ENCODE measurements at places on chromosomes 5 and 9. TPM values are rescaled to one million over a fixed set of nuclear protein-coding genes. Genes with fewer than 3 reads are reported as not detected.

SPINK6 gene
- not detected for total RNA-seq

ORM2 gene
- total RNA-seq: not detected

PFN3 gene
- total RNA-seq: not detected

COL27A1 gene
- 2.0 TPM for total RNA-seq

PCDHGB1 gene
- 1.5 TPM for total RNA-seq

LIFR gene
- total RNA-seq: 19.5 TPM

NRARP gene
- 0.16 TPM for total RNA-seq

OR1Q1 gene
- not detected for total RNA-seq

IL3 gene
- not detected for total RNA-seq

ANKRD55 gene
- not detected for total RNA-seq

BARX1 gene
- not detected for total RNA-seq

AIF1L gene
- 0.16 TPM for total RNA-seq

TNC gene
- total RNA-seq: 20.2 TPM

RPS23 gene
- total RNA-seq: 3,336 TPM

GADD45G gene
- 3.3 TPM for total RNA-seq

SLC34A3 gene
- total RNA-seq: not detected

TMEM215 gene
- not detected for total RNA-seq

C1QTNF2 gene
- 0.86 TPM for total RNA-seq

OTULINL gene
- total RNA-seq: not detected

PCDHGB7 gene
- 5.2 TPM for total RNA-seq

NRG2 gene
- total RNA-seq: 0.32 TPM

GZMA gene
- total RNA-seq: not detected

LPAR1 gene
- 450 TPM for total RNA-seq

TIMD4 gene
- total RNA-seq: not detected

NPM1 gene
- total RNA-seq: 1,530 TPM

LCN1 gene
- not detected for total RNA-seq

PCDHB5 gene
- 3.3 TPM for total RNA-seq

TEX48 gene
- not detected for total RNA-seq

IL31RA gene
- total RNA-seq: 0.77 TPM

GGTA1 gene
- total RNA-seq: under 0.01 TPM

PCDHAC1 gene
- total RNA-seq: under 0.01 TPM

CORO2A gene
- total RNA-seq: under 0.01 TPM

SLC36A2 gene
- not detected for total RNA-seq

COL5A1 gene
- 93.8 TPM for total RNA-seq

GCNT4 gene
- total RNA-seq: 0.16 TPM

ELAVL2 gene
- under 0.01 TPM for total RNA-seq

GLRA1 gene
- not detected for total RNA-seq

GSN gene
- total RNA-seq: 629 TPM

ELL2 gene
- 74.1 TPM for total RNA-seq

FOXD4L3 gene
- not detected for total RNA-seq

IL7R gene
- total RNA-seq: 0.79 TPM

SLC26A2 gene
- 8.4 TPM for total RNA-seq
